Activated T-helper 1 cell treated with anti-CD3 and anti-CD28 coated beads, Interleukin-2, amount 50 U/mL, for 16 hours (primary cell): ENCODE measurements at places on chromosomes 7 and 10.

DNA sequence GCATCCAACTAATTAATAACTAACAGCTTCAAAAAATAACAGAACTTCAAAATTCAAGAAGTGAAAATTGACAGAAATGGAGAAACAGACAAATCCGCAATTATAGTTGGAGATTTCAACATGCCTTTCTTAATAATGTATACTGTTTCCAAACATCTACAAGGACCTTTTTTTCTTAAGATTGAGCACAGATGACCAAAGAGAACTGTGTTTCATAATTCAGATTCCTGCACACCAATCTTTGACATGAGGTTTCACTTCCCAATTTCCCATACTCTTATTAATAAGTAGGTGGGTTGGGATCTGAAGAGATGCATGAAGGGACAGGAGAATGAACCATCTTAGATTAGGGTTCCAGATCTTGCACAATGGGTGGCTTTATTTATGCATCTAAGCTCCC is 24.9 kb upstream of the GIMAP7 start:
- no peak for DNase-seq

GRCh38 chr10:120825878-120826769 is 25.0 kb upstream of the WDR11 start:
- no peak for DNase-seq

GRCh38 chr7:70347463-70348254 is 749.4 kb downstream of the AUTS2 start:
- no peak for DNase-seq

- no peak for DNase-seq
Measured at GRCh38 chr10:82536668-82537067, 661.7 kb downstream of the NRG3 start.

DNA sequence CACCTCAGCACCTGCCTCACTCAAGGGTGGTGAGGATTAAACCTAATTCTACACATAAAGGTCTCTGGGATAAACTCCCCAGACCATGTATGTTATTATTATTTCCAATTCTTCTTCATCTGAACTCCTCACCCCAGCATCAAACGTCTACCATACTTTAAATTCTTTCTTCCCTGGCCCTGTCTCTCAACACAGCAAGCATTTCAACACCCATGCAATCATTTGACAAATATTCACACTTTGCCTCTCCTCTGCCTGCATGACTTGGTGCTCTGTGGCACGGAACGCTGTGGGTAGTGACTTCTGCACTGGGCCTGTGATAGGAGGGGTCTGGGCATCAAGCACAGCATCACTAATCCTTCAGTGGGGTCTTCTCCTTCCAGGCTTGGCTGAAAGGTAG is 490.8 kb downstream of the TNS3 start:
- DNase-seq, result no peak

DNA sequence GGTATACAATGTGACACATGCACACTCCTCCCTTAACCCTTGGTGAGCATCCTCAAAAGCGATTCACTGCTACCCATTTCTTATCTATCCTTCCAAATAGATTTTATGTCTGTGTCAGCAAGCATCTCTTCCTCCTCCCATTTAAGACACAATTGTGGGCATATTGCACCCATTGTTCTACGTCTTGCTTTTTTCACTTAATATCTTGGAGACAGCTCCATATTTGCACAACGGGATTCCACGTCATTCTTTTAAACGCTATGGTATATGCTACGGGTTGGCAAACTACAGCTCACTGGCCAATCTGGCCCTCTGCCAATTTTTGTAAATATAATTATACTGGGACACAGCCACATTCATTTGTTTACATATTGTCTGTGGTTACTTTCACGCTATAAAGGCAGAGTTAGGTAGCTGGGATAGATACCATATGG is 88.6 kb downstream of the RNF216 start:
- no peak for DNase-seq

GRCh38 chr7:132782777-132783640 is 206.7 kb upstream of the PLXNA4 start:
- DNase-seq, result no peak
